Large intestine (tissue), 12 donors: ENCODE measurements at places on chromosomes 13 and 19.

GRCh38 chr13:64928696-64929499 lies 2301.2 kb downstream of the PCDH9 start:
- no peak overlapping the region for H3K27ac ChIP-seq

- H3K4me3 ChIP-seq = no peak overlapping the region
- no peaks in the 10 kb centered on the region for H3K27me3 ChIP-seq
- no peak for DNase-seq
- H3K4me1 ChIP-seq = no peaks in the 10 kb centered on the region
- H3K36me3 ChIP-seq = no peaks in the 10 kb centered on the region
- H3K27ac ChIP-seq = no peak overlapping the region
These were observed 4.4 kb upstream of the MYO16 start for GRCh38 chr13:108624979-108625378.

GRCh38 chr19:14102102-14102696 lies 11.6 kb upstream of the SAMD1 start:
- H3K4me3 ChIP-seq = no peak overlapping the region
- no peaks in the 10 kb centered on the region for H3K4me1 ChIP-seq
- H3K27me3 ChIP-seq = no peaks in the 10 kb centered on the region

GRCh38 chr13:20185366-20186056 lies 7.2 kb downstream of the GJB2 start:
- H3K27ac ChIP-seq = no peak overlapping the region
- peaks cover 5% of the 10 kb centered on the region for H3K4me1 ChIP-seq
- no peaks in the 10 kb centered on the region for H3K36me3 ChIP-seq
- no peak overlapping the region for H3K4me3 ChIP-seq
- H3K27me3 ChIP-seq = peaks cover 13% of the 10 kb centered on the region
- DNase-seq = no peak

DNA sequence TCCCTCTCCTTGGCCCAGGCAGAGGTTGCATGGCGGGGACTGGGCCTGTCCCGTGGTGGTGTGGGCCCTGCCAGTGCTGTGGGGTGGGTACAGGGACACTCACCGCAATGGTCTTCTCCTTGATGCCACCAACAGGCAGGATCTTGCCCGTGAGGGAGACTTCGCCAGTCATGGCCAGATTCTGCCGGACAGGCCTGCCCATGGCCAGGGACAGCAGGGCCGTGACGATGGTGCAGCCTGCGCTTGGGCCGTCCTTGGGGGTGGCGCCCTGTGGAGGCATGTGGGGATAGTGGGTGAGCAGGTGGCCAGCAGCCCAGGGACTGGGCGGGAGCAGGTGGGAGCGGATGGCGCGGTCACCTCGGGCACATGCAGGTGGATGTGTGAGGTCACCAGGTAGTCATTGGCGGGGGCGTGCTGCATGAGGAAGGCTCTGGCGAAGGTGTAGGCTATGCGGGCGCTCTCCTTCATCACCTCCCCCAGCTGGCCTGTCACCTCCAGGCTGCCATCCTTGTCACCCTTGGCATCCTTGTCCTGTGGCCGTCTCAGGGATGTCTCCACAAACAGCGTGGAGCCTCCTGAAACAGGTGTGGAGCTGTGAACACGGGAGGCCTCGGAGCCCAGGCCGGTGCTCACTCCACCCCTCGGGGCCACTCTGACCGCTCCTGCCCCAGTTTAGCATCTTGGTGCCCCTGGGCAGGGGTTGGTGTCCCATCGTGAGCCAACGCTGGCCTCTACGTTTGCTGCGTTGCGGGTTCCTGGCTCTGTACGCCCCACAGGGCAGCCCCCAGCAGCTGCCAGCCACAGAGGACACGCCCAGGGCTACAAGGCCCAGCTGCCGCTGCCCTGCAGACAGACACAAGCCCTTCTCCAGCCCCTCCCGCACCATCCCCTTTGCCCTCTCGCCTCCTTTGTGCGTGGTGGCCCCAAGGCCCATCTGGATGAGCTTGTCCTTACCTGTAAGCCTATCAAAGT lies 3.4 kb downstream of the RPL36 start:
- no peaks in the 10 kb centered on the region for H3K27me3 ChIP-seq
- no peak overlapping the region for H3K27ac ChIP-seq
- DNase-seq = no peak
- no peak overlapping the region for H3K4me3 ChIP-seq
- H3K36me3 ChIP-seq = peaks cover 67% of the 10 kb centered on the region

GRCh38 chr13:21443171-21443570 lies 15.9 kb downstream of the ZDHHC20 start:
- H3K27me3 ChIP-seq = no peaks in the 10 kb centered on the region
- no peaks in the 10 kb centered on the region for H3K4me1 ChIP-seq
- H3K4me3 ChIP-seq = no peak overlapping the region
- no peaks in the 10 kb centered on the region for H3K36me3 ChIP-seq
- no peak for DNase-seq

- no peak overlapping the region for H3K4me3 ChIP-seq
- H3K36me3 ChIP-seq = peaks cover 55% of the 10 kb centered on the region
- H3K4me1 ChIP-seq = no peaks in the 10 kb centered on the region
- DNase-seq = no peak
- H3K27ac ChIP-seq = no peak overlapping the region
These were observed 9.4 kb downstream of the NUMBL start for GRCh38 chr19:40681039-40681438.

- H3K36me3 ChIP-seq = no peaks in the 10 kb centered on the region
- peaks cover 94% of the 10 kb centered on the region for H3K27me3 ChIP-seq
- peaks cover 27% of the 10 kb centered on the region for H3K4me1 ChIP-seq
- no peak overlapping the region for H3K4me3 ChIP-seq
- DNase-seq = no peak
These were observed 7.0 kb downstream of the PDX1 start for GRCh38 chr13:27926644-27927434.
